ENCODE measurements at places on chromosomes 5 and 9.

GRCh38 chr5:125710745-125711144 lies 712.5 kb upstream of the GRAMD2B start:
- DNase-seq = no peak

DNA sequence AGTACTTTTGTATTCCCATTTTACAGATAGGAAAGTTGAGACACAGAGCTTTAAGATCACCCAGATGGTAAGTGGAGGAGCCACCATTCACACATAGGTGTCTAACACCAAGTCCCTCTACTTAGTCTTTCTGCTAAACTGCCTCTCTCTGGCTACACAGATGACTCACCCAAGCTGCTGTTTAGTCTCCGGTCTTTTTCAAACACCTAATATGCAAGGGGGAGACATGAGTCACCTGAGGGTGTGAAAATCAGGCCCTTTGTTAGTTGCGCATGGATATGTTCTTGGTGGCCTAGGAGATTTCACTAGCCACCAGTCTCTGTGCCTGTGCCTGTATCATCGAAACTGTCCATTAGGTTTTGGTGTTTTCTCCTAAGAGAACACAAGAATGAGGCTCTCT lies 117.8 kb downstream of the MAST4 start:
- peak; percentile 67 for DNase-seq

DNA sequence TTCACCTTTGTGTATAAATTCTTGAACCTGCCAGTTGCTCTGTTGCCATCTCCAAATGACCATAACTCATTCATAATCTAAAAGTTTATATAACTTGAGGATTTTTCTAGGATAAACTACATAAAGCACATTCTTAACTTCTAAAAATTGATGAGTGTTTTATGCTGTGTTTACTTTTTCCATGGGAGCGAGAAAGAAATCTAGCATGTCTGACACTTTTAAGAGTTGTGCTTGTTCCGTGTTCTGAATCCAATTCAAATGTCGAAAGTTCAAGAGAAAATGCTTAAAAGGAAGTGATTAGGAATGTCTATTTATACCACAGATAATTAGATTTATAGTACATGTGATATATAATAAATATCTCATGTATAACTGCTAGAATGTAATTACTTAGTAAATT lies 154.4 kb downstream of the DEPDC1B start:
- no peak for DNase-seq

DNA sequence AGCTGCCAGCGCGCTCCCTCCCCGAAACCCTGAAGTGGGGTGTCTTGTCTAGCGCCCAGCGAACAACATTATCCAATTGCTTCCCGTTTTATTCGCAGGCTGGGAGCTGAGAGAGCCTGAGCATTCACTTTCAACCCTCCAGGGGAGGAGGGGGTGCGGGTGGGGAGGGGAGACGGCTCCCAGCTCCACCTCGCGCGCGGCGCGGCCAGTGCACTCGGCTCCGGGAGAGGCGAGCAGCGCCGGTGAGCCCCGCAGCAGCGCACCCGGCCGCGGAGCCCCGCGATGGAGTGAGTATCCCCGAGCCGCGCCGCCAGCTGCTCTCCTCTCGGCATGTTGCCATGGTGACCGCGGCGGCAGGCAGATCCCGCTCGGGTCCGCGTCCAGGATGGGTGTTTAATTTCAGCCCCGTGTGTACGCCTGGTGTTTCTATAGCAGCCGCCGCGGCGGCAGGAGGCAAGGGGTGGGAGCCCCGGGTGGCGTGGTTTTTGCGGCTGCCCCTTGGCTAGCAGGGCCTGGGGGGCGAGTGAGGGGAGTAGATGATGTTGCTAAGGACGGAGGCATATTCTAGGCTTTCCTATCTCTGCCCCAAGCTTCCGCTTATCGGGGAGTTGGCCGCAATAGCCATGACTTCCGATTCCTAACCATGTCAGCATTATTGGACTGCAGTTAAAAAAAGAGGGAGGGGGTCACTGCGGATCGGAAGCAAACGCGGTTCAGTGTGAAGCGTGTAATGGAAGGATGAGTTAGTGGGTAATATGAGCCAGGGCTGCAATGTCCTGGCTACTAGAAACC lies 139.2 kb upstream of the PALM2AKAP2 start:
- no peak for DNase-seq

DNA sequence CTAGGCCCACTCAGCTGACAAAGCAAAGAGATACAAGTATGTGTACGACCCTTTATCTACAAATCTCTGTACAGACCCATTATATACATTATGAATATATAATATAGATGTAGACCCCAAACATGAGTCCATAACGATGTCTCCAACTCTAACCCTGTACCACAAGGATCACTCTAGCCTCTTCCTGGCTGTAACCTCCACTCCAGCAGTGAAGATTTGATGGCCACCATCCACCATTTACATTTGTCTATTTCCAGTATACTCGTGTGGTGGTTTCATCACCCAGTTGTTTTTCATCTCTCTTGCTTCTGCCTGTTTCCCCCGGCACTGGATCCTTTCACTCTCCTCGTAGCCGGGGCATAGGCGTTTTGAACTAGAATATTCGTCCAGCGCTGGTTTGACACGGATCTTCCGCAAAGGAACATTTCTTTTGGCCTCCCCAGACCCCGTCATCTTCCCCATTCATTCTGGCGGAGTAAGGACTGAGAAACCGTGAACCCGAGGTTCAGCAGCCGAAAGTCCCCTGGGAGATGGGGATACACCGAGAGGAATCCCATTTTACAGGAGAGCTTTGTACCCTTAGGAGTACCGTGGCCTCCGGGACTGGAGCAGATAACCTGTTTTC lies 828 bp upstream of the TRIO start:
- no peak for DNase-seq

DNA sequence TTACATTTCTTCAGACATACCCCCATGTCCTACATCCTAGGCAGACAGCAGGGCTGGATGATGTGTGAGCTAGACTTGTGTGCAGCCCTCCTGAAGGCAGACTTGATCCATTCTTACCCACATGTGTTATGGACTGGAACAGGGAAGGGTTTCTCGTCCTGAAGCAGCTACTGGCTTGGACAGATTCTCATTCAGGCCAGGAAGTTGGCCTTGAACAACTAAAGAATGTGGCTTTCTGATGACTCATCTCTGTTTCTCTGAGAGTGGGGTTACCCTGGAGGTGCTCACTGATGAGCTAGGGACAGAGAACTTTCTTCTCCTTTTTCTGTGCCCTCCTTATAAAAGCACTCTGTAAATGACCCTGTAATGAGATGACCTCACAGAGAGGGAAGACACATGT lies 246.5 kb downstream of the PCSK5 start:
- DNase-seq = no peak

All from activated CD4-positive, alpha-beta T cell treated with anti-CD3 and anti-CD28 coated beads, Interleukin-2, Interleukin-4, amounts not matched to agents 100 ng/mL and 50 ng/mL, durations not matched to agents 16 hours and 8 hours (primary cell).